ENCODE measurements at places on chromosomes 2 and 18.

DNA sequence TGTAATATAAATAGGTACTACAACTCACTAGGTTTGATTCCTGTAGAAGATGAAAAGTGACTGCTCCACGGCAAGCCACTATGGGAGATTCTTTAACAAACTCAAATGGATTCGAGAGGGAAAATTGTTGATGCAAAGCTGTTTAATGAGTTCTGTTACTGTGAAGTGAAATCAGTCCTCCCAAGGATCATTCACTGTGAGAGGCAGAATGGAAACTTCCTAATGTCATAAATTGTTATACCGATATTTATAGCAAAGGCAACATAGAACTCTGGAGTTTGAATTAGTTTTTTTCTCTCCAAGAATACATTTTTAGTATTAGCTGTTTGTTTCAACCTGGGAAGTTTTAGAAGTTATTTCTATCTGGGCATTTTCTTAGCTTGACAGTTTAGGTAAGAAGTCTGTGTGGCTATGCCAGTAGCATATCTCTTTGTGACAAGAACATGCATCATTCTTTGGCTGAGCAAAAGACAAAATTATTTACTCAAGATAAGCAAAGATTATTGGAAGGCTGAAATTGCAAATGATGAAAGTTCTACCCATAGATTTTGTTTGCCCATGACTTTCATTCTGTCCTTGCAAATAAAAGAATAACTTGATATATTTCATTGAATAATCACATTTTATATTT is 979.7 kb downstream of the DPP10 start:
- no peak for DNase-seq

DNA sequence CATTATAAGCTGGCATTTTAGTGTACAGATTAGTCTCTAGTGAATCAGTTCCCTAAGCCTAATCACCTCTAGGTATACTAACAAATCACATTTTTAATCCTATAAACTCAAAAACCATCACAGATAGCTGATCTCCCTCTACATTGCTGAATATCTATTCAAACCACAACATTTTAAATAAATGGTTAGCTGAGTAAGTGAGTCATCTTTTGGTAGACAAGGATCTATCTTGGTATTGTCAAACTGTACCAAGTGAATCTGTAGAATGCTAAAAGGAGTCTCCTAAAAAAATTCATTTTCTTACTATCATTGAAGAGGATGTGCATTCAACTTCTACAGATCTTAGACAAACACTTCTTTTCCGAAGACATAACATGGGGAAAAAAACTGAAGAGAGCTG is 40.7 kb downstream of the INO80D start:
- no peak for DNase-seq

- no peak for DNase-seq
Observed at GRCh38 chr2:206989311-206989710, 50.0 kb downstream of the CPO start.

- DNase-seq, result no peak
Observed at GRCh38 chr2:121617042-121617599, 32.1 kb downstream of the CLASP1 start.

- DNase-seq, result no peak
Observed at GRCh38 chr2:101311696-101312017, 3.2 kb upstream of the RNF149 start.

DNA sequence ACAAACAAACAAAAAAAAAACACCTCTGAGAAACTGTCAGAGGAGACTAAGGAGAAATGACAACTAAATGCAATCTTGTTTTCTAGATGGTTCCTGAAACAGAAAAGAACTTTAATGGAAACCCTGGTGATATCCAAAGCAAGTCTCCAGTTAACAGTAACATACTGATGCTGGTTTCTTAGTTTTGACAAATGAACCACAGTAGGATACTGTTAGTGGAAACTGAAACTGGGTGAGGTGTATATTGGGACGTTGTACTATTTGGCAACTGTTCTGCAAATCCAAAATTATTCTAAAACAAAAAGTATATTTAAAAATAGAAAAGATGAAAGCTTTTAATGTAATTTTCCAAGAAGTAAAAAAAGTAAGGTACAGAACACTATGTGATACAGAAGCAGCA is 11.4 kb downstream of the SESTD1 start:
- DNase-seq, result no peak

- no peak for DNase-seq
Observed at GRCh38 chr2:145017149-145017548, 497.2 kb upstream of the ZEB2 start.

- DNase-seq, result no peak
Observed at GRCh38 chr2:235500761-235501672, 7.2 kb downstream of the AGAP1 start.

DNA sequence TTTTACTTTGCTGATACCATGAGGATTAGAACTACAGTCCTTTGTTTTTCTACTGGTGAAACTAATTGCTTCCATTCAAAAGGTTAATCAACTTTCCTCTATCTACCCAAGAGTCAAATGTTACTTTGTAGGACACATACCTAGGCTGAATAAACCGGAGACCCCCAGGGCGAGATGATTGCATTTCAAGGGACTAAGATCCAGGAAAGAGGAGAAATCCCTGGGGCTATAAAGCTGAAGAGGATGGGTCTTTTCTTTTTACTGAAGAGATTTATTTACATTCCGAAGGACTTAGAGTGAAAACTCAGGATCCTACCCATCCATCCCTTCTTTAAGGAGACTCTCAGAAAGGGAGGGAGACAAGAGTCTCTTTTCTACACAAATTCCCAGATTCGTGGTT is 331.9 kb downstream of the CDH19 start:
- DNase-seq, result no peak

- no peak for DNase-seq
Observed at GRCh38 chr2:204533629-204534370, 11.5 kb upstream of the PARD3B start.

DNA sequence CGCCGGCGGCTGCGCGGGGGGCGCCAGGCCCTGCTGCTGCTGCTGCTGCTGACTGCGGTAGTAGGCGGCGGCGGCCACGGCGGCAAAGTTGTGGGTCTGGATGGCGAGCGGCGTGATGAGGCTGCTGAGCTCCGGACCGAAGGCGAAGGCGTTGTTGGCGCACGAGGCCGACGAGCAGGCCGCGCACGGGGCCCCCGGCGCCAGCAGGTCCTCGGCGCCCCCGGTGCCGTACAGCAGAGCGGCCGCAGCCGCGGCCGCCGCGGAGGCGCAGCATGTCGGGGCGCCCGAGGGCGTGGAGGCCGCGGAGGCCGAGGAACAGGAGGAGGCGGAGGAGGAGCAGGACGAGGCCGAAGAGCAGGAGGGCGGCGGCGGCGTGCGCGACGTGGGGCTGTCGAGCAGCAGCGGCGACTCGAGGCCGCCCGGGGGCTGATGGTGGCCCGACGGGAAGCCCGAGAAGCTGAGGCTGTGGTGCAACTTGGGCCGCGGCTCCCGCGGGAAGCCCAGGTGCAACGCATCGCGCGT is 1.8 kb downstream of the ZFP36L2 start:
- DNase-seq, result no peak

GRCh38 chr2:6545336-6545735 is 320.4 kb downstream of the CMPK2 start:
- DNase-seq, result no peak

GRCh38 chr2:221602938-221603337 is 30.8 kb upstream of the EPHA4 start:
- DNase-seq, result no peak

GRCh38 chr2:112339986-112340385 is 64.6 kb downstream of the ZC3H6 start:
- DNase-seq, result no peak

DNA sequence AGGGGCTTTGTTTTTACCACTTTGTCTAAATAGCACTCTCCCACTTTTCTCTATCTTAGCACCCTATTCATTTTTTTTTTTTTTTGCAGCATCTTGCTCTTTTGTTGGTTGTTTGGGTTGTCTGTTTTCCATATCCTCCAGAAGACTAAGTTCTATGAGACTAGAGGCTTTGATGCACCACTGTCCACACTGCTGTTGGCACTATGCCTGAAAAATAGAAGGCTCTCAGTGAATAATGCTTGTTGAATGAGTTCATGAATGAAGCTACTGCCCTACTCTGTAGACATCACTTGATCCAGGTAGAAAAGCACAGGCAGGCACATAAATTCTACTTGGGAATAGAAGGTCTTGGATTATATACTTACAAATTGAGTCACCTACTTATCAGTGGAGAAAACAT is 7.3 kb downstream of the IL1A start:
- no peak for DNase-seq

GRCh38 chr2:73043929-73044832 is 27.3 kb downstream of the SFXN5 start:
- no peak for DNase-seq

GRCh38 chr2:65388051-65388531 is 44.3 kb downstream of the SPRED2 start:
- no peak for DNase-seq

DNA sequence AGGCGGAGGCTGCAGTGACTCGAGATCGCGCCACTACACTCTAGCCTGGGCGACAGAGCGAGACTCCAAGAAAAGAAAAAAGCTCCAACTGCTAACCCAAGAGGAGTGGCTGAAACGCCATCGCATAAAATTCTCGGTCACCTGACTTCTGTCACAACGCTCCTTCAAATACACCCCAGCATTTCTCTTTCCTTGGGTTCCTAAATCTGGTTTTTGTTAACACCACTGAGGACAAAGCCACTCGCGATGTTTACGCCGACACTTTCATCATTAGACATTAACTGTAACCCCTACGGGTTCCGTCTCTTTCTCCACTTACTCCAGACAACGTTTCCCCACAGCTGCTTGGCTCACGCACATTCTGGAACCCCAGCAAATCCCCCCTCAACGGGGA is 679 bp downstream of the CLK1 start:
- DNase-seq, result no peak

- DNase-seq, result no peak
Observed at GRCh38 chr2:126889071-126889470, 9.6 kb upstream of the TEX51 start.

GRCh38 chr2:239297142-239298004 is 103.4 kb downstream of the HDAC4 start:
- DNase-seq, result no peak

- no peak for DNase-seq
Observed at GRCh38 chr18:44502790-44503189, 177.9 kb upstream of the SETBP1 start.

DNA sequence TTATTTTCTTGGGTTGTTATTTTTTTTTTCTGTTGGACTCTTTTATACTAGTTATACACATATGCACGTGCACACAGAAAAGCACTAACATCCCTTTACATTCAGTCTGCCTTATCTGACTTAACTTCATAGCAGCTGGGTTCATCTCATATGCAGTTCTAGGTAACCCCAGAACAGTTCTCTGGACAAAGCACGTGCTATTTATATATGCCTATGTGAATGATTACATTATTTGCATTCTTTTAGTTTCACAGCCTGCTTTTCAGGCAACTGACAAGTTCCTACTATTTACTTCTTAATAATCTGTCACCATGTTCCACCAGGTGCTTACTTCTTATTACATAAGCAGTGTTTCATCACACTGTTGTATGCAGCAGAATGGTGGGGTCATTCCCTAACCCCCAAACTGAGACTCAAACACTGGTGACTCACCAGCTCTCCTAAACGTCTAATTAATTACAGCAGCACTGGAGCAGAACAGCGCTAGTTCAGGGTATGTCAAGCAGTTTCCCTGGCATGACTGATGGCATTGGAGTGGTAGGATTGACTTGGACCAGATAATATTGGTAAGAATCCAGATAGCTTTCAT is 372.8 kb downstream of the CLIP4 start:
- no peak for DNase-seq

GRCh38 chr2:113910110-113910717 is 20.3 kb downstream of the ACTR3 start:
- no peak for DNase-seq

DNA sequence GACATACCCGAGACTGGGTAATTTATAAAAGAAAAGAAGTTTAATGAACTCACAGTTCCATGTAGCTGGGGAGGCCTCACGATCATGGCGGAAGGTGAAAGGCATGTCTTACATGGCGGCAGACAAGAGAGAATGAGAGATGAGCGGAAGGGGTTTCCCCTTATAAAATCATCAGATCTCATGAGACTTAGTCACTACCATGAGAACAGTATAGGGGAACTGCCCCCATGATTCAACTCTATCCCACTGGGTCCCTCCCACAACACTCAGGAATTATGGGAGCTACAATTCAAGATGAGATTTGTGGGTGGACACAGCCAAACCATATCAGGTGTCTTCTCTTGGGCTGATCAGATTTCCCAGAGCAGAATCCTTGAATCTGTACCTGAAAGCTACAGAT is 617.3 kb upstream of the ID2 start:
- DNase-seq, result no peak

GRCh38 chr18:51438797-51439350 is 241.4 kb upstream of the MEX3C start:
- no peak for DNase-seq

DNA sequence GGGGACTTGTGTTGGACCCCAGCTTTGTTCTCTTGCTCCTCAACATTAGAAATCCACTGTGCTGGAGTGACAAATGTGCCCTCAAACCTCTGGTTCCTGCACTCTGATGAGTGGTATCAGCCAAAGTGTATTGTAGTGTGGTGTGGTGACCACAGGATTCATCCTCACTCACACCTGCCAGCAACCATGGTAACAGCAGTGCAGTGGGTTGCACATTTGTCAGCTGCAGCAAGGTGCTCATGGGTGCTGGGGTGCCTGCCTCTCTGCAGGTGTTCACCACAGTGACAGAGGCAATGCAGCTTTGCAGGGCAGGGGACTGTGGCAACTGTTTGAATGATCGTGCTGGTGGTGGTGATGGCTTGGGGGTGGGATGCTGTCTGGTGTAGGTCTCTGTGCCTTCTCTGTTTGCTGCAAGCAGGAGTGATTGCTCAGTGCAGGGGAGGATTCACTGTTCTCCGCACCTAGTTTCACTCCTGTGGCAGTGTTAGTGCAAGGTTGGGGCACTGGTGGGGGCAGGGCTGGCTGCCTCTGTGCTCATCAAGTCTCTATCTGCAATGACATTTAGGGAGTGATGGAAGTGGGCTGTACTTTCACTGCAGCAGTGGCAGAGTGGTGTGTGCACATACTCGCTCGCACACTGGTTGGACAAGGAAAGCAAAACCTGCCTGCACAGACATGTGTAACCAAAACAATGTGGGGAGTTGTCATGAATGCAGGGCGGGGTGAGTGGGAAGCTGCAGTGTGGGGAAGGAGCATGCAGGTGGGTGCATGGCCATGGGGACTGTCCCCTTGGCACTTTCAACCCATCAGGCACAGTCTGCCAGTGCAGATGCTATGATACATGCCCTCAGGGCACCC is 301.1 kb downstream of the PIK3C3 start:
- no peak for DNase-seq

- no peak for DNase-seq
Observed at GRCh38 chr18:5198311-5198710, 1.3 kb upstream of the AKAIN1 start.

Data from NCI-H1105 treated with DMSO at 0.1 percent for 48 hours (cell line).